ENCODE measurements at places on chromosomes 4 and X. TPM values are rescaled to one million over a fixed set of nuclear protein-coding genes. Genes with fewer than 3 reads are reported as not detected.

PASD1 gene
- not detected for polyA plus RNA-seq

USP17L11 gene
- not detected for polyA plus RNA-seq

BANK1 gene
- 599 TPM for polyA plus RNA-seq

CITED1 gene
- not detected for polyA plus RNA-seq

PAGE1 gene
- not detected for polyA plus RNA-seq

VCX3A gene
- polyA plus RNA-seq: not detected

GLOD5 gene
- polyA plus RNA-seq: not detected

Data from IgD-negative memory B cell (primary cell).